Stimulated activated CD8-positive, alpha-beta memory T cell treated with anti-CD3 and anti-CD28 coated beads, Interleukin-4, amount 100 ng/mL, for 1 hour (primary cell): ENCODE measurements at places on chromosomes 4 and X.
A peak's percentile ranks its signal among the peaks of the same experiment; 100 is the strongest.

DNA sequence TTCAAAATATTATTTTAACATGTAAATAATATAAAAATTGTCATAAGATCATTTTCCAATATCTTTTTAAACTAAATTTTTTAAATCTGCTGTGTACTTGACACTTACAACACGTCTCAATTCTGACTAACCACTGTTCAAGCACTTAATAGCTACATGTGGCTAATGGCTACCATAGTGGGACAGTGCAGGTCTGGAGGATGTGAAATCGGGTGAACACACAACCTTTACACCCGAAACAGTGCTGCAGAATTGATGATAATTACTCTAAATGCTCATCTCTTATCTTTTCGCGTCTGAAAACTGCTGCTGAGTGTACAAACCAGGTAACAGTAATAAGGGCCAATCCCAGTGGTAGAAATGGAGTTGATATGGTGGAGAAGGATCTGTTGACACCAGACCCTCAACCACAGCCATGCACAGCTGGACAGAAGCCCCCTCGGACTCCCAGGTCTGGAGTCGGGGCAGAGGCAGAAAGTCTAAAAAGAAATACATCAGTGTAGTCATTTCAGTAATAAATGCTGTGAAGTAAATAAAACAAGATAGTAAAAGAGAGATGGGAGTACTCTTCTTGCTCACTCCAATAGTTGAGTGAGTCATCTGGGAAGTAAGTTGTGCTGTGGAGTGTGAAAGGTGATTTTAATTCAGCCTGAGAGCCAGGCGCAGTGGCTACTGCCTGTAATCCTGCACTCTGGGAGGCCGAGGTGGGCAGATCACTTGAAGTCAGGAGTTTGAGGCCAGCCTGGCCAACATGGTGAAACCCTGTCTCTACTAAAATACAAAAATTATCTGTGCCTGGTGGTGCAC is 150.0 kb downstream of the CBR4 start:
- no peak for DNase-seq

DNA sequence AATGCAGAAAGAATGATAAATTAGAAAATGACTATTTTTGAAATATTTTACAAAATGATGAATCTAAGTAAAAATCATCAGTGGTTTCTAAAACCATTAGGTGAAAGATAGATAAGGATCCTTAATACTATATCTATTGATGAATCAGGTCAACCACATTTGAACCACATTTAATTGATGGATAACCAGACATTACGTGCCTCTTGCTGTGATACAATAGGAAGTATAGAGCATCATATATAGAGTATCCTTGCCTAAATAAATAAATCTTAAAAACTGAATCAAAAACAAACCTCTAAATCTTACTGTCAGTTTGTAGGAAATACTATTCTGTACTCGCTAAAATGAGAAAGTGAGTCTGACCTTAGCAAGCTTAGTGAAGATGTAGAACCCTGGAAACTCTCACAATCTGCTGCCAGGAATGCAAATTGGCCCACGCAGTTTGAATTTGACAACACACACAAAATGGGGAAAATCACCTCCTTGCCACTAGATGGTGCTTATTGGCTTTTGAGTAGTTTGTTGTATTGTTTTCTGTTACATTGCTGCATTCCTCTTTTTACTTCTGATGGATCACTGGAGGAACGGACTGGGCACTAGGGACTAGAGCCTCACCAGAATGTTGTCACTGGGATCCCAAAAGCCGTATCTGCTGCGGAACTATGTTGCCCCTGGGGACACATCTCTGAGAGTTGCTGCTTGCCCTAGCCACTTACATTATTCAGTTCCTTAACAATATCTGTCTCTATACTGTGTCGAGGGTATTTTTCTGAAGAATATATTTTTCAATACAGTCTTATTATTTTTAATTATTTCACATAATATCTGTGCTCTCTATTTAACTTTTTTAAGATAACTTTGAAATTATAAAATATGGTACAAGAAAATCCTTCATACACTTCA is 25.4 kb upstream of the SLAIN2 start:
- no peak for DNase-seq

DNA sequence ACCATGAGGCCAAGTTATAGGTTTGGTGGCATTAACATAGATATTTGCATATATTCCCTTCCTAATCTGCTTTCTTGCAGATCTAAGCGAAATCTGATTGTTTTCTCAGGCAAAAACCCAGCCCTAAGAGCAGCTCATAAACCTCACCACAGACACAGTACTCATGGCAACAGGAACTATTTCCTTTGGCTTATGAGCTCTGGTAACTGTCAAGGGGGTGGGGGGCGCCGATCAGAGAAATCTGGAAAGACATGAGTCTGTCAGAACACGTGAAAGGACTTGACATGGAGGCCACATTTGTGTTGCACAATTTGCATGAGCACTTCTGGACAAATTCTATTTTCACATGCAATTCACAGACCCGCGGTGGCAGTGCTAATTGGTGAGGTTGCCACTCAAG is 83.7 kb downstream of the MGST2 start:
- no peak for DNase-seq

GRCh38 chr4:190016369-190017289 is 10.4 kb downstream of the FRG2 start:
- no peak for DNase-seq

DNA sequence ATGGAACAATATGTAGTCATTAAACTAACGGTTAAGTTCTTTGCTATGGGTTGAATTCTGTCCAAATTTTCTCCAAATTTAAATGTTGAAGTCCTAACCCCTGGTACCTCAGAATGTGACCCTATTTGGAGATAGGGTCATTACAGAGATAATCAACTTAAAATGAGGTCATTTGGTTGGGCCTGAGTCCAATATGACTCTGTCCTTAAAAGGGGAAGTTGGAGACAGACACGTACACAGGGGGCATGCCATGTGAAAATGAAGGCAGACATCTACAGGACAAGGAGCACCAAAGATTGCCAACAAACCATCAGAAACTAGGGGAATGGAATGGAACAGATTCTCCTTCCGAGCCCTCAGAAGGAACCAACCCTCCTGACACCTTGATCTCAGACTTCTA is 492.0 kb upstream of the FTHL17 start:
- no peak for DNase-seq

DNA sequence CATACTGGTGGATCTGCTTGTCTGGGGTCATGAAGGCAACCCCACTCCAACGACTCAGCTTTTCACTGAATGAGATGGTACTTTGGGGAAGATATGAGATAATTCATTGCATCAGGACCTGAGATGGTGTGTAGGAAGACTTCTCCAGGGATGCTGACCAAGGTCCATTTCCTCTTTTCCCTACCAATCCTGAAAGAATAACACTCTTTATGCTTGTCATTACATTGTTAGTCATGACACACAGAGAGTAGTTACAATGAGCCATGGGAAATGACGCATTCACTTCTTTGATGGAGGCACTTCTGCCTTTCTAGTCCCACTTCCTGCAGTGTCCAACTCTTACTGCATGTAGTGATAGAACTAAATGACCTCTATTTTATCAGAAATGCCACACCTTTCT is 58.6 kb downstream of the AREG start:
- DNase-seq = no peak

- DNase-seq = no peak
Measured at GRCh38 chrX:39645178-39645895, 452.4 kb downstream of the BCOR start.

DNA sequence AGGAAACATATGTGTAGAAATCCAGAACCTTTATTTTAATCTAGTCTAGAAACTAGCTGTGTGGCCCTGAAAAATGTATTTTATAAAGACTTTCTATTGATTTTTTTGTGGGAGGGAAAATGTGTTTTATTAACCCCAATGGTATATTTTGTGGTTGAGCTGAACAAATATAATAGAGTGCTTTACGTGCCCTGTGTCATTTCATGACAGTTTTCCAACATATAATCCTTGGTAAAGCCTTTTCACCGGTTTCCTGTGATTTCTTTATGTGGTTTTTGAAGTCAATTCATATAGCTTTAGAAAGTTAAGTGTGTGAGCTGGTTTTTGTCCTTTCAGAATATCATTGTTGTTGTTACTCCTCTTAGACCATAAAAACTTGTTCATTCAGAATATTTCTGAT is 375.7 kb downstream of the ADGRL3 start:
- DNase-seq = no peak

DNA sequence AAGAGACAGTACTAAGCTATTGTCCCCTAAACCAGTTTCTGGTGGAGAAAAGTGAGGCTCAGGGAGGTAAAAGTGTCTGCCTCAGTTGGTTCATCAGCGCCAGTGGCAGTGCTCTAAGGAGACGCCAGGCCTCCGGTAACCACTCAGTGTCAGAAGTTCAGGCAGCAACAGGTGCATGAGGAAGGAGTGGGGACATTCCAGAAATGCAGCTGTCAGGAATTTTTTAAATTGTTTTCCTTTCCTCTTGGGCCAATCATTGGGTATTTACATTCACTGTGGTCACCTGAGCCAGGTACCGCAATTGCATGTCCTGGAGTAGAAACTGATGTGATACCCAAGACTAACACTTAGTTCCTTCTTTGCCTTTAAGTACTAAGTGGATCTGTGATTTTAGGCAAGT is 40.2 kb upstream of the HS3ST1 start:
- DNase-seq = no peak

- DNase-seq = no peak
Measured at GRCh38 chr4:4514786-4515185, 27.1 kb downstream of the STX18 start.

GRCh38 chrX:154486052-154486395 is 391 bp downstream of the UBL4A start:
- no peak for DNase-seq

- DNase-seq = no peak
Measured at GRCh38 chr4:10741961-10742699, 57.6 kb upstream of the CLNK start.

DNA sequence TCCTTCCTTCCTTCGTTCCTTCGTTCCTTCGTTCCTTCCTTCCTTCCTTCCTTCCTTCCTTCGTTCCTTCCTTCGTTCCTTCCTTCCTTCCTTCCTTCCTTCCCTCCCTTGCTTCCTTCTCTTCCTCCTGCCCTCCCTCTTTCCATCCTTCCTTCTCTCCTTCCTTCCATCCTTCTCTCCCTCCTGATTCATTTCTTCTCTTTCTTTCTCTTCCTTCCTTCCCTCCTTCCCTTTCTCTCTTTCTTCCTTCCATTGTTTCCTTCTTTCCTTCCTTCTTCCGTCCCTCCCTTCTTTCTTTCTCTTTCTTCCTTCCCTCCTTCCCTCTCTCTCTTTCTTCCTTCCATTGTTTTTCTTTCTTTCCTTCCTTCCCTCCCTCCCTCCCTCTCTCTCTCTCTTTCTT is 14.5 kb downstream of the CSF2RA start:
- no peak for DNase-seq

DNA sequence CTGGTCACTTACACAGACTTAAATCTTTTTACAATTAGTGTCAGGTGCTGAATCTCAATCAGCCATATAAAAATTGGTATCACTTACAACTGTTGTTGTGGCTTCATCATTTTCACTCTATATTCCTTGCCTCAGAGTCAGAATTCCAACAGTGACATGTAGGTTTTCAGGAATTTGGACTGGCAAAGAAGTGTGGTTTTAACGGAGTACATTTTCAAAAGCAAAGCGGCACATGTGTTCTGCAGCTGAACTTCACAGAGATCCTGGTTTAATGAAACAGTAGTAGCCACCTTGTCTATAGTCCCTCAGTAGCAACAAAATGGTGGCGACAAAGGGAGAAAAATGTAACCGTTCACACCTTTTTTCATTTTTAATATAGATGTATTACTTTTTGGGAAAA is 486.6 kb downstream of the FAT4 start:
- no peak for DNase-seq

GRCh38 chr4:107996949-107997788 is 7.5 kb downstream of the HADH start:
- no peak for DNase-seq

GRCh38 chrX:1581132-1581531 is 10.3 kb upstream of the AKAP17A start:
- DNase-seq = peak; percentile 54

DNA sequence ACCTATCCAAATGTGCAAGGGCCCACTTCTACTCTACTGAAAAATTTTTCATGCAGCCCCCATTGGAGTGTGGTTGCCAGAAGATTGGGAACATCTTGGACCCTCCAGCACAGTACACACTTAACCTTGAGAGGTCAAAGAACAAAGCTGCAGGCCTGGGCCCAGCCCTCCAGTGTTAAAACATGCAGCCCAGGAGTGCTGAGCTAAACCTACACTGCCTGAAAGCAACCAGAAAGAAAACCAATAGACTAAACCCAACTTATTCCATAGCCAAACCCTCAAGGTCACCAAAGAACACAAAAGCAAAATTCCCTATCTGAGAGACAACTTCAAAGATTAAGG is 47.9 kb downstream of the TECRL start:
- no peak for DNase-seq

- no peak for DNase-seq
Measured at GRCh38 chr4:99389606-99390005, 37.1 kb upstream of the ADH1C start.

GRCh38 chrX:39982948-39983347 is 114.8 kb downstream of the BCOR start:
- no peak for DNase-seq

- DNase-seq = no peak
Measured at GRCh38 chr4:156751486-156751885, 220.1 kb downstream of the PDGFC start.

DNA sequence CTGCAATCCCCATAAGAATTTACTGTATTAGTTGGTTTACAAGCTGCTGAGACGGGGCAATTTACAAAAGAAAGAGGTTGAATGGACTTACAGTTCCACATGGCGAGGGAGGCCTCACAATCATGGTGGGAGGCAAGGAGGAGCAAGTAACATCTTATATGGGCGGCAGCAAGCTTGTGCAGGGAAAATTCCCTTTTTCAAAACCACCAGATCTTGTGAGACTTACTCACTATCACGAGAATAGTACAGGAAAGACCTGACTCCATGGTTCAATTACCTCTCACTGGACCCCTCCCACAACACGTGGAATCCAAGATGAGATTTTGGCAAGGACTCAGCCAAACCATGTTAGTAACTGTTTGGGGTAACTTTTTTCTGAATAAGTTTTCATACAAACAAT is 1.8 kb upstream of the SPATA18 start:
- no peak for DNase-seq

DNA sequence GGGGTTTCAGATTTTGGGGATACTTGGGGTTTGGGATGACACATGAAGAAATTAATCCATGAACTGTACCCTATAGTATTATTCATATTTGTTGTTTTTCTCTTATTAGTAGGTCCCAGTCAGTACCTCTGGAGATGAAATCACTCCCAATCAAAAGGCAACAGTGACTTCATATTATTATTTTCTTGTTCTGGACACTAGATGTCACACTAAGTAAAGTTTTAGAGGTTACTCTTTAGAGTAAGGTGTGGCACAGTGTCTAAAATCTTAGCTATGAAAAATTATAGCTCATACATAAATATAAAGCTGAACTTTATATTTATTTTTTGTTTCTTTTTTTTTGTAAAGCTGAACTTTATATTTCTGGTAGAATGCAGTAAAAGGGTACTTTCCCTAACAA is 35.1 kb downstream of the FAM114A1 start:
- DNase-seq = no peak

DNA sequence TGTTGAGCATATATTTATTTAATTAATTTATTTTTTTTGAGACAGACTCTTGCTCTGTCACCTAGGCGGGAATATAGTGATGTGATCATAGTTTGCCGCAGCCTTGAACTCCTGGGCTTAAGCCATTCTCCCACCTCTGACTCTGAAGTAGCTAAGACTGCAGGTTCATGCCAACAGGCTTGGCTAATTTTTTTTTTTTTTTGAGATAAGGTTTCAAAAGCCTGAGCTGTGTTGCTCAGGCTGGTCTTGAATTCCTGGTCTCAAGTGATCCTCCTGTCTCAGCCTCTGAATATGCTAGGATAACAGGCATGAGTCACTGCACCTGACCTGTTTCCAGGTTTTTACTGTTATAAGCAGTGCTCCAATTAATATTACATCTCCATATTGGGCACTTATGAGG is 4.8 kb downstream of the ADD1 start:
- DNase-seq = no peak
